Breast epithelium (tissue), 4 donors: ENCODE measurements at places on chromosomes 11 and 22. TPM values are rescaled to one million over a fixed set of nuclear protein-coding genes. Genes with fewer than 3 reads are reported as not detected.

DNA sequence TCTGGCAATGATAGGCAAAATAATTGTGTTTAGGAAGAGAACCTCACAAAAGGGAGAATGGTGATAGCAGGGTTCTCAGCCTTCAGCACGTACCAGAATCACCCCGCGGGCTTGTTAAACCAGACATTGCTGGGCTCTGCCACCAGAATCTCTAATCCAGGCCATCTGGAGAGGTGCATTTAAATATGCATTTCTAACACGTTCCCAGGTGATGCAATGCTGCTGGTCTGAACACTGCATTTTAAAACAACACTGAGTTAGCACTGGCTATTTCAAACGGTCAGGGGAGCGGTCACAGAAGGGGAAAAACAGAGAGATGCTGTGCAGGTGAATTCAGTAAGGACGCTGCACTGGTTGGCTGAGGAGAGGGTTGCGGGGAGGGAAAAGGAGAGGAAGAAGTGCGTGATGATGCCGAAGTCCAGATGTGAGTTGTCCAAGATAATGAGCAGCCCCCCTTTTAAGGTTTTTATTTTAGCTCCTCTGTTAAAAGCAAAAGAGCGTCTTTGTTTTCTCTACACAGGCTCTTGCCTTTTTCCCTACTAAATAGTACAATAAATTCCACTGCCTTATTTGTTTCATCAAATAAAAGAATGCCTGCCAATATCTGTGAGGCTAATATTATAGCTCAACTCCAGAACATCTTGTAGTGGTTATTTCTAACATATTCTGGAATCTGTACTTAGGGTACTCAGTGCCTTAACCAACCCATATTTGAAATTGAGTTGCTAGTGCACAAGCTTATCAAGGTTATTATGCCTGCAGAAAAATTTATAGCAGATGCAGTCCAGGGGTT is 109.6 kb upstream of the POU2AF2 start:
- DNase-seq, result no peak

DNA sequence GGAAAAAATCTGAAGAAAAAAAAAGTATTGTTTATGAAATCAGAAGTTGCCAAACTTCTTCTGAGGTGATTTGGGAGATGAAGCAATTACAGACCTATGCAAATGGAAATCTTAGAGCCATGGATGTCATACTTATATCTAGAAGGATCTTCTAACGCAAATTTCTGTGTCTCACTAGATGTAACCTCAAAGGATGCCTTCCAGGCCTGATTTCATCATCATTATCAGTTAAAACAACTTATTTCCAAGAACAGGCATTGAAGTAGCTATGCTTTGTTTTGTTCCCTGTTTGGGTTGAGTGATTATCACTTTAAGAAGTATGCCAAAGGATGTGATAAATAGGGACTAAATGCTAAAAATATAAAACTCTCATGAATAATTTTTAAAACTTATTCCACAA is 43.9 kb upstream of the ANGPTL5 start:
- no peak for DNase-seq

DNA sequence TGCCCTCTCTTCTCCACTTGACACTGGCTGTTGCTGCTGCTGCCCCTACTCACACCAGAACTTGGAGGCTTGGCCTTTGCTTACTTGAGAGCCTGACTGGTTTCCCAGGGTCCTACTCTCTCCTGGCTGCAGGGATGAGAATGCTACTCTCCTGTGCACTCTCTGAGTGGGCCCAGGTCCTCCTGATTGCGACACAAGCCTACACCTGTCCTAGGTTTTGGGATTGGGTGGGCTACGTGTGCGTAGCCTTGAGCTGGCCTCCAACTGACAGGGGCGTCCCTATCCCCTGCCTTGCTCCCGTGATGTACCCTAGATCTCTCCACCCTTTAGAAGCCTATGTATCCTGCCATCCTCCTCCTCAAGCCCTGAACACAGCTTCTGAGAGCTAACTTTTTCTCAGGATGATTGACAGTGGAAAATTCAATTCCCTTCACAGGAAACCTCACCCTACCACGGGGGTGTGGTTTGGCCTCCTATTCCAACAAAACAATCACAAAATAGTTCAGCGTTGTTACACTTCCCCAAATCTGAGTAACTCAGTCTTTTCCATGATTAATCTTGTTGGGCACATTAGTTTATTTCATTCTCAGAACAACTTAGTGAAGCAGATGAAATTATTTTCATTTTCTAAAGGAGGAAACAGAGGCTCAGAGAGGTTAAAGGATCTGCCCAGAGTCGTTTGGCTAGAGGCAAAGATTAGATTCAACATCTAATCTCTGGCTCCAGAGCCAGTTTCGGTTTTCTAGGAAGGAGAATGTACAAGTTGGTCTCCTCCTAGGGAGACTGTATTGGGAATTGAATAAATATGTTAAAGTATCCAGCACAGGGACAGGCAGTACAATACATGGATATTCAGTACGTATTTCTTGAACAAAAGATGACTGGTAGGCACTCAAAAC is 17.6 kb upstream of the AMOTL1 start:
- no peak for DNase-seq

ZP1 gene
- total RNA-seq, result 0.73 TPM

DNA sequence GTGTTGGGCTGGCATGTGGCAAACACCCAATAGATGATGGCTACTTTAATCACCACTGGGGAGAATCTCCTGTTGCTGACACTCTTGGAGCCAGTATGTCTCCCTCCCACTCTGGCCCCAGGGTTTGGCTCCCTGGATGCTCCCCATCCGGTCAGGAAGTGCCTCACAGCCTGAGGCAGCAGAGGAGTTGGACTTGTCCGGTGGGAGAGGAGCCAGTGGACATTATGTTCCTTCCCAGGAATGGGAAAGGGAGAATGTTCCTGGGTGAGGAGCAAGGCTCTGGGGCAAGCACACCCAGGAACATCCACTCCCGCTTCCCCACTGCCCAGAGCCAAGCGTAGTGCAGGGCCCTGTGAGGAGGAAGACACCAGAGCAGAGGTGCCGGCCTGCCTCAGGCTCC is 84.6 kb upstream of the NAV2 start:
- peak; percentile 98 for DNase-seq
